Cardiac muscle cell (in vitro differentiated cells and primary cell): ENCODE measurements at places on chromosomes 2 and 18. TPM values are rescaled to one million over a fixed set of nuclear protein-coding genes. Genes with fewer than 3 reads are reported as not detected.

The FAM237A gene
- total RNA-seq: not detected in 2 replicates

The TRAPPC12 gene
- total RNA-seq: 103 and 129 TPM in 2 replicates

The TTC31 gene
- total RNA-seq: 16.8 and 32.9 TPM in 2 replicates

The FAM228A gene
- 1.7 and 3.0 TPM in 2 replicates for total RNA-seq

GRCh38 chr2:108377401-108377800 lies 353 bp upstream of the SULT1C4 start:
- H3K4me3 ChIP-seq: no peak overlapping the region
- no peaks in the 10 kb centered on the region for H3K36me3 ChIP-seq
- peak overlapping the region; percentile 86 for H3K27ac ChIP-seq
- H3K27me3 ChIP-seq: no peaks in the 10 kb centered on the region
- no peak for DNase-seq

GRCh38 chr2:5933669-5934068 lies 241.5 kb downstream of the SOX11 start:
- peaks cover 7% of the 10 kb centered on the region for H3K4me1 ChIP-seq
- H3K36me3 ChIP-seq: no peaks in the 10 kb centered on the region
- H3K4me3 ChIP-seq: no peak overlapping the region
- H3K27me3 ChIP-seq: no peaks in the 10 kb centered on the region
- no peak for DNase-seq

DNA sequence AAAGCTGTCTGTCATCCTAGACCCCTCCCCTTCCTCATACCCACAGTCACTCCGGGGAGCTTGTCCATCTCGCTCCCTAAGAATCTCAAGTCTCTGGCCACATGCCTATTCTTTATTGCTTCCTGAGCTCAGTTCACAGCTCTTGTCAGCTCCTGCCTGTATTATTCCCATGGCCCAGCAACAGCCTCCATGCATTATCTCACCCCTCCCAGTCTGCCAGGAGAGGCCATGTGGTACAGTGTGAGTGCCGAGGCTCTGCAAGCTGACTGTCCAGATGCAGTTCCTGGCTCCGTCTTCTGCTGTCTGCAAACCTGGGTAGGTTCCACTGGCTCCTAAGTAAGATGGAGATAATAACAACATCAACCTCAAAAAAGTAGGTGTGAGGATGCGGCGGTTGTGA lies 79.7 kb downstream of the MRPS9 start:
- H3K27me3 ChIP-seq: no peaks in the 10 kb centered on the region
- no peak overlapping the region for H3K27ac ChIP-seq
- no peak for DNase-seq
- H3K4me3 ChIP-seq: no peak overlapping the region

- H3K4me3 ChIP-seq: no peak overlapping the region
- no peaks in the 10 kb centered on the region for H3K36me3 ChIP-seq
- DNase-seq: no peak
- H3K4me1 ChIP-seq: no peaks in the 10 kb centered on the region
- no peak overlapping the region for H3K27ac ChIP-seq
Measured at GRCh38 chr18:8849696-8850095, 144.3 kb downstream of the MTCL1 start.

DNA sequence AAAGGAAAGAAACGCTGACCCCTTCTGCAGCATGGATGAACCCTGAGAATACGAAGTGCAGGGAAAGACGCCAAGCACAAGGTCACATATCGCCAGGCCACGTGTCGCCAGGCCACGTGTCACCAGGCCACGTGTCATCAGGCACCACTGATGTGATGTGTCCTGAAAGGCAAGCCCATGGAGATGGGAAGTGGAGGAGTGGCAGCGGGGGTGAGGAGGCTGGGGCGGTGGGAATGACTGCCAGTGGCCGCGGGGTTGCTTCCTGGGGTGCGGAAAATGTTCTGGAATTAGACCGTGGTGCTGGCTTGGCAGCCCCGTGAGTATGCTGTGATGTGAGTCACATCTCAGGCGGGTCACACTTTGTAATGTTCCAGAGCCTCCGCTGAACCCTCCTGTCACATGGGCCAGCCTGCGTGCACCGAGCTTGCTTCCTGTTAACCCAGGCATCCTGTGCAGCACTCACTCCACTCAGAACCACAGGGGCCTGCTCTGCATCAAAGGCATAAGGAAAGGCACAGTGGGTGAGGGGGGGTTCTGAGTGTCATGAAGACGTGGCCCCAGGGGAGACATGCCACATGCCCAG lies 39.0 kb downstream of the SLC66A2 start:
- H3K4me3 ChIP-seq: no peak overlapping the region
- H3K27me3 ChIP-seq: no peaks in the 10 kb centered on the region
- H3K4me1 ChIP-seq: no peaks in the 10 kb centered on the region
- DNase-seq: no peak
- peaks cover under 1% of the 10 kb centered on the region for H3K36me3 ChIP-seq

DNA sequence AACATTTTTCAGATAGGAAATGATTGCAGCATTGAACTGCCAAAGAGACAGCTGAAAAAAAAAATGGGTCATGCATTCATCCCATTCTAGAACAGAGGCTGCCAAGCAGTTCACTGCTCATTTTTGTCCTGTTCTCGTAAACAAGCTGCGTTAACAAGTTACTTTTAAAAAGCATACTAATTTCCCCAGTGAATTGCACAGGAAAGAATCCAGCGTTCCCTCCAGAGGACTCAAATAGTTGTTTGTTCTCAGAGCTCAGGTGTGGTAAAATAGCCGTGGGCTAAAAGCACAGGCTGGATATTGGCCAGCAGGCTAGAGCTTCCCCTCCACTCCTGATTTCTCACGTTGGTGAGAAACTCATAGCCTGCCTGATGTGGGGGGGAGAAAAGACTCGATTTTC lies 76.1 kb upstream of the AQP4 start:
- no peaks in the 10 kb centered on the region for H3K36me3 ChIP-seq
- H3K4me3 ChIP-seq: no peak overlapping the region
- no peaks in the 10 kb centered on the region for H3K4me1 ChIP-seq
- H3K27ac ChIP-seq: no peak overlapping the region
- no peak for DNase-seq
- H3K27me3 ChIP-seq: no peaks in the 10 kb centered on the region

GRCh38 chr18:54415086-54415485 lies 57.4 kb downstream of the C18orf54 start:
- no peaks in the 10 kb centered on the region for H3K36me3 ChIP-seq
- H3K27ac ChIP-seq: no peak overlapping the region
- no peak overlapping the region for H3K4me3 ChIP-seq

DNA sequence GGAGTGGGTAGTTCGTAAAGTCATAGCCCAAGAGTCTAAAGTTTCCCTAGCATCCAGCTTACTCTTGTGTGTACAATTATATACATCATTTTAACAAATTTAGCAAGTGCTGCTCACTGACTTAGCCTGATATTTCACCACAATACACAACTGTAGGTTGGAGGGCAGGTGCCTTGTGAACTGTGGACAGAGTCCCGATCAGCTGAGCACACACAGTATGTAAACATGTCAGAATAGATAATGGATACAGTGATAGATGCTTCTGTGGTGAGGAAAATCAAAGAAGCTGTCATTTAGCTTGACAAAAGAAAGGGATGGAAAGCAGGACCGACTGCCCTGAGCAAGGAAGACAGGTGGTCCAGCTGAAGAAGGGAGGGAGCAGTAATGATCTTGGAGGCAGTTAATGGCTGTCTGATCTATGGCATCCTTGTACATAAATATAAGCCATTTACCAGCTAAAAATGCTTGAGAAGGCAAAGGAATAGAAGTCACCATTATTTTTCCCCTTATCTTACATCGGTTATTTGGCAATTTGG lies 372.8 kb upstream of the UBE2E3 start:
- no peak overlapping the region for H3K4me3 ChIP-seq
- no peaks in the 10 kb centered on the region for H3K4me1 ChIP-seq
- H3K27ac ChIP-seq: no peak overlapping the region
- no peaks in the 10 kb centered on the region for H3K27me3 ChIP-seq
- DNase-seq: no peak

GRCh38 chr2:229879191-229879950 lies 42.4 kb downstream of the TRIP12 start:
- no peak for DNase-seq
- no peak overlapping the region for H3K4me3 ChIP-seq
- no peaks in the 10 kb centered on the region for H3K27me3 ChIP-seq
- H3K4me1 ChIP-seq: no peaks in the 10 kb centered on the region

- H3K4me3 ChIP-seq: no peak overlapping the region
- H3K27me3 ChIP-seq: no peaks in the 10 kb centered on the region
- H3K27ac ChIP-seq: no peak overlapping the region
- no peaks in the 10 kb centered on the region for H3K36me3 ChIP-seq
- DNase-seq: no peak
Measured at GRCh38 chr2:67255933-67256615, 141.1 kb upstream of the ETAA1 start.

- no peak overlapping the region for H3K4me3 ChIP-seq
- no peak for DNase-seq
- H3K36me3 ChIP-seq: no peaks in the 10 kb centered on the region
- peaks cover 12% of the 10 kb centered on the region for H3K4me1 ChIP-seq
- H3K27me3 ChIP-seq: no peaks in the 10 kb centered on the region
Measured at GRCh38 chr18:48811401-48811800, 139.4 kb downstream of the SMAD7 start.

GRCh38 chr2:237411683-237412423 lies 2.1 kb downstream of the COL6A3 start:
- H3K27me3 ChIP-seq: no peaks in the 10 kb centered on the region
- H3K27ac ChIP-seq: no peak overlapping the region
- peak; percentile 63 for DNase-seq
- no peaks in the 10 kb centered on the region for H3K36me3 ChIP-seq
- H3K4me3 ChIP-seq: no peak overlapping the region

GRCh38 chr18:3213300-3214059 lies 6.3 kb downstream of the MYOM1 start:
- H3K27ac ChIP-seq: peak overlapping the region; percentile 92
- peaks cover 34% of the 10 kb centered on the region for H3K36me3 ChIP-seq
- peaks cover 63% of the 10 kb centered on the region for H3K4me1 ChIP-seq
- peak overlapping the region; percentile 16 for H3K4me3 ChIP-seq

- H3K27me3 ChIP-seq: no peaks in the 10 kb centered on the region
- H3K4me3 ChIP-seq: no peak overlapping the region
- peaks cover 4% of the 10 kb centered on the region for H3K4me1 ChIP-seq
Measured at GRCh38 chr2:186751790-186752189, 57.9 kb downstream of the FAM171B start.

GRCh38 chr18:48279312-48279711 lies 129.9 kb downstream of the ZBTB7C start:
- H3K36me3 ChIP-seq: no peaks in the 10 kb centered on the region
- no peak overlapping the region for H3K4me3 ChIP-seq
- no peak overlapping the region for H3K27ac ChIP-seq
- no peak for DNase-seq
